Stimulated activated CD8-positive, alpha-beta memory T cell treated with anti-CD3 and anti-CD28 coated beads, Interleukin-4, amount 100 ng/mL, for 24 hours (primary cell): ENCODE measurements at places on chromosomes 1 and 21.

- DNase-seq, result peak; percentile 13
Measured at GRCh38 chr1:10965546-10966226, 46.8 kb upstream of the TARDBP start.

DNA sequence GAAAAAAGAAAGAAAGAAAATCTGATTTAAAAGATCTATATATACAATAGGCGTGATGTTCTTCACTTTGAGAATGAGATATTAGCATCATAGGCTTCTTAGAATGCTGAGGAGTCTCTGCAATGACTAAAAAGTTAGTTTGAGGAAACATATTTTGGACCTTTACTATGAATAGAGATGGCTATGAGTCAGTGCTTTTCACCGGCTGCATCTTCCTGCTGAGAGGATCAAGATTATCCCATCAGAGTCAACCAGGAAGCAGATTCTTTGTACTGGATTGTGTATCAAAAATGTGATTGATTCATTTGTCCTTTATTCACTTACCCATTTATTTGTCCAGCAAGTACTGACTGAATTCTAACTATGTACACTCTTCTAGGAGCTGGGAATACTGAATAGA is 144.2 kb downstream of the KCNK2 start:
- DNase-seq, result no peak

DNA sequence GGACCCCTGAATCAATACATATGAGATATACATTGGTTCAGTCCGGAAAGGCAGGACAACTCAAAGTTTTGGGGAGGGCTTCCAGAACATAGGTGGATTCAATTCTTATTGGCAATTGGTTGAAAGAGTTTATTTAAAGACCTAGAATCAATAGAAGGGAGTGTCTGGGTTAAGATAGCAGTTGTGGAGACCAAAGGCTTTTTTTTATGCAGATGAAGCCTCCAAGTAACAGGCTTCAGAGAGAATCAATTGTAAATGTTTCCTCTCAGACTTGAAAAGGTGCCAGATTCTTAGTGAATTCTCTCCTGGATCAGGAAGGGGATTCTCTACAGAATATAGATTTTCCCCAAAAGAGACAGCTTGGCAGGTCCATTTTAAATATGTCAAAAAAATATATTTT is 27.0 kb upstream of the CD5L start:
- DNase-seq, result no peak

DNA sequence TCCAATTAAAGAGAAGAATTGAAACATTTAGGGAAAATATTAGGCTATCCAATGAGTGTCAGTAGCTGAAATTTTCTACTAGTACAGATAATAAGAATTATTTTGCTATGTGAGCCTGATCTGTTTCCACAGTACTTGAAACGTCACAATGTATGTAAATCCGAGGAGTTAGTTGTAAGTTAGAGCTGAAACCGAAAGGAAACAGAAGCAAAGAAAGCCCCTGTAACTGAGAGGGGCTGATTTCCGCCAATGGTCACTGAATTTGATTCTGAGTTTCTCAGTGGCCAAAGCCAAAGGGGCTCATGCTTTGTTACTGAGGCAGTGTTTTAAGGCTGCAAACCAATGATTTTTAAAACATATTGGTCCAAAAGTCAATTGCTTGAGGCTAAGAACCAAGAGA is 168.3 kb upstream of the DUSP10 start:
- DNase-seq, result no peak

GRCh38 chr1:216616425-216616824 is 106.8 kb downstream of the ESRRG start:
- no peak for DNase-seq

- no peak for DNase-seq
Measured at GRCh38 chr1:186819126-186819525, 9.6 kb upstream of the PLA2G4A start.

DNA sequence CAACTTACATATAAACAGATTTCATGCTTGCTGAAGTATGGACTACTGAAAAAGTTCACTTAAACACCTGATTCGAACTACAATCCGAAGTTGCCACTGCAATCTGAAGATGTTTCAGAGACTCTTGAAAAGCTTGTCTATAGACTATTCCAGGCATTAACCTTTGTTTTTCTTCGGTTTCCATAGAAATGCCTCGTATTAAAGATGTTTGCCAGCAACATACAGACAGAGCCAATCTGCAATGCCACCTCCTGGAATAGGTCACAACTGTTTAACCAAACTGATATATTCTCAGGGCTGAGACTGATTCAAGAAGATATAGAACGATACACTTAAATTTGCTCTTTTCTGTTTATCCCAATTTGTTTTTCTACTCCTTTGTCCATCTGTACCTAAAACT is 28.9 kb upstream of the DMRTB1 start:
- no peak for DNase-seq

DNA sequence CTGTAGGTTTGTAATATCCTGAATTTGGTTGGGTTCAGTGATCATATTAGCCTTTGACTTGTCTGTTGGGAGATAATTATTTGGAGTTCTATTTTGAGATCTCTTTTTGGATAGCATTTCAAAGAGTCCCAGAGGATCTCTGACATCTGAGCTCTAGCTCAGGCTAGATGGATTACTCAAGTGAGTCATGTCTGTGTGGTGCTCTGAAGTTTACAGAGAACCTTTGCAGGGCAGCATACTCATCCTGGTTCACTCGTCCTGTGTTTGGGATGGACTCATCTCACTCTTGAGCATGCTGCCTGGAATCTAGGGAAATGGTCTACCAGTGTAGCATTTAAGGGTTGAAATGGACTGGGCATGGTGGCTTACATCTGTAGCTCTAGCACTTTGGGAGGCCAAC is 29.4 kb upstream of the BMP8A start:
- DNase-seq, result no peak

- DNase-seq, result no peak
Measured at GRCh38 chr1:39154553-39155421, 49.7 kb upstream of the MACF1 start.

DNA sequence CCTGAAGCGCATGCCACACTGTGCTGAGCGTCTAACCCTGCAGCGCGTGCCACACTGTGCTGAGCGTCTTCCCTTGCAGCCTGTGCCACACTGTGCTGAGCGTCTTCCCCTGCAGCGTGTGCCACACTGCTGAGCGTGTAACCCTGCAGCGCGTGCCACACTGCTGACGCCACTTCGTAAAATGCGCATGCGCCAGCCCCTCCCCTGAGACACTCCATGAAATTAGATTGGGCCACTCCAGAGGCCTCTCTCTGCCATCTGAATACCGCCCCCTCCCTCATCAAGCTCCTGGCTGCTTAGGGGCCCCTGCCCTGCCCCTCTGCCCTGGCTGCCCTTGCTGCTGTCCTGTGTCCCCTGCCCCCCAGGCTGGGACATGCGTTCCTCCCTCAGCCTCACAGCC is 84.8 kb downstream of the POFUT2 start:
- DNase-seq, result no peak

DNA sequence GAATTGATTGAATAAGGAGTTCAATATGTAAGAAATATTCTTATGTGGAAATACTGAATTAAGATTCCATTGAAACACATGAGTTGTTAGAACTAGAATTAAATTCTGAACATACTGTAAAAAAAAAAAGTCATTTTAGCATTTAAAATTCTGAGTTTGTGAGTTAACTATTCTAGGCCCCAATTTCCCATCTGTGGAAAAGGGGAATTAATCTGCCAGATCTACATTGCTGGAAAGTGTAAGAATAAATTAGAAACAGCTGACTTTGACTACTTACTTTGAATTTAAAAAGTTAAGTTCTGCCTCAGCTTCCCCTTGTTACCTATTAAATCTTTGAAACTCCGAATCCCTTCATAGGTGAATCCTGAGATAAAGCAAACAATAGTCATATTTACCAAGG is 103.0 kb downstream of the SNX7 start:
- no peak for DNase-seq

GRCh38 chr1:217660353-217661062 is 29.4 kb downstream of the SPATA17 start:
- no peak for DNase-seq

DNA sequence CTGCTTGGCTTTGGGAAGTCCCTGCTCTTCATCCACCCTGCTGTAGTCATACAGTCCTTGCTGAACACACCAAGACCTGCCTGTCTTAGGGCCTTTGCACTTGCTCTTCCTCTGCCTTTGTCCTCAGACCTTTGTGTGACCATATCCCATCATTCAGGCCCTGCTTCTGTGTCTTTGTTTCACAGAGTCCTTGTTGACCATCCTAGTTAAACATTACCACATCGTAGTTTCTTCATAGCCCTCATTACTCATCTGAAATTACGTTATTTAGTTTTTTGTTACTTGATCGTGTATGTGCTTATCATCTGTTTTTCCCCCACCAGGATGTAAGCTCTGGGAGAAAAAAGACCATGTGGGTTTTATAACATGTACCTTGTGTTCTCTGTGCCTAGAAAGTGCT is 18.3 kb upstream of the SPRR5 start:
- no peak for DNase-seq

- no peak for DNase-seq
Measured at GRCh38 chr1:26857473-26858060, 5.4 kb upstream of the SFN start.

DNA sequence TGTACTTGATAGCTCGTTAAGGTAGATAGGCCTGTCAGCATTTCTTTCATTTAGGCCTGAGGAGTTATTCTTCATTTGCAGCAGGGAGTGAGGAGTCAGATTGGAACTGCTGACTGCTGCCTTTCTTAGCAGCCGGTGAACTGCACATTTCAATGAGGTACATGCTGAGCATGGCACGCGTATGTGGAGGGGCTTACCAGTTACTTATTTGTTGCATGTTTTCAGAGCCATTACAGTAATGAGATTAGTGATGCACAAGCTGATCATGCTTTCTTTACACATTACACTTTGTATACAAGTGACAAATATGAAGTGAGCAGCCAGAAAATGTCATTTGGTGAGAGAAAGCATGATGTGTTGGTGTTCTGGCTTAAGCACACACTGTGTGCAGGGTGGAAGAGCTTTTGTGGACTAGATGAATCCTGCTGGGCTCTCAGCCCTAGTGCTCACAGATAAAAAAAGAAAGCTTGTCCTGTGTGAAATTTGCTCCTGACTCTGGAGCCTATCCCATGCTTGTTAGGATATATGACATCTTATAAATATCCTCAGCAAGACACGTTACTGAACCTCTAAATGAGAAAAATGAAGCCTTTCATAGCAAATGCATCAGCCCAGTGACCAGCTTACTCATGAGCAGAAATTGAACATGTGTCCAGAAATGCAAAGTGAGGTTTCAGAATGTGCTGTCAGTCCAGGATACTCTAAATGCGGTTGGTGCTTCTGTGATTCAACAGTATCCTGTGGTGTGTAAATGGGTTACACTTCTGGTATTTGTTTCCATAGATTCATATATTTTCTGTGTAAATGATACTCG is 574.7 kb upstream of the ADGRL2 start:
- no peak for DNase-seq

DNA sequence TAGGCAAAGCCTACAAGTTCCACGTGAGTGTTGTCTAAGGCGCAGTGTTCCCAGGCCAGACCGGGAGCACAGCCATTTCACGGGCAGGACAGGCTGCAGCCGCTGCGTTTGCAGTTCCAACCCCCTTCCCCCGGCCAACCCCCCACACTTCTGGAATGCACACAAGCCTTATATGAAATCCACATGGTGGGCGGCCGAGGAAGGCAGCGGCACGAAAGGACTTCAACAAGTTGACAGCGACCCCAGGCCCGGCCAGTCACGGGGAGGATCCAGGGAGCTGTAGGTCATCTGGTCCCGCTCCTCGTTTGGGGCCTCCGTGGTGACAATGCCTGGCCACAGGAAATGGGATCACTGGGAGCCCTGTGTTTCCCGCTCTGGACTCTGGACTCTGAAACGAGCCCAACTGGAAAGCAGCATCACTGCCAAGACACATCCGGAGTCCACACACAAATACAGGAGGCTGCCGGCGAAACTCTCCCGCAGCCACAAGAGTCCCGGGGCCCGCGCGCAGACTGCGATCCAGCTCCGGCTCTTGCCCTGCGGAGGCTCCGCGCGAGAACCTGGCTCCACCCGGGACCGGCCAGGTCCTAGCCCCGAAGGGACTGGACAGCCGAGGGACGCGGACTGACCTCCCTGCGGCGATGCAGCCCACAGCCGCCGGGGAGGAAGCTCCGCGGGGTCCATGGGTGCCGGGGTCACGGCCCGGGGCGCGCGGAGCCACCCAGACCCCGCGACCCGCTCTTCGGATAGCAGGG is 794 bp downstream of the NID1 start:
- DNase-seq, result no peak

GRCh38 chr1:29482991-29483390 is 246.7 kb downstream of the PTPRU start:
- no peak for DNase-seq

DNA sequence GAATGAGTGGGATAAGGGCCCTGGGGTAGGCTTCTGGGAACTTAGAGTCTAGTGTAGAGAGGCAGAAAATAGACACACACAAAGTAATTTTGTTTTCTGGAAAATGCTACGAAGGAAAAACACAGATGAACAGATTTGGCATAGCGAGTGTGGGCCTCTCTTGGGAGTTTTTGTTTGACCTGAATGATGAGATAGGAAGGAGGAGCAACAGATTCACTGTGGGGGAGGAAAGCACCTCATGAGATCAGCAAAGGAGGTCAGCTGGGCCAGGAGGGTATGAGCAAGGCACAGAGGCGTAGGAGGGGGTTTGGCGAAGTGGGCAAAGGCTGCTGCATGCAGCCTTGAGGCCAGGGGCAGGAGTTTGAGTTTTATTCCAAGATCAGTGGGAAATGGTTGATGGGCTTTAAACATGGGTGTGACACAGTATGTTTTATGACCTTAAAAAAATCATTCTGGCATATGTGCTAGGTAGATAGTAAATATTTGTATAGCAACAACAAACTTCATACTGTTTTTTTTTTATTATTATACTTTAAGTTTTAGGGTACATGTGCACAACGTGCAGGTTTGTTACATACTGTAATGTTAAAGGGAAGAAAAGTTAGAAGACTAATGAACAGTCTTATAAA is 57.9 kb downstream of the FGGY start:
- DNase-seq, result no peak

GRCh38 chr1:237205400-237206064 is 163.5 kb downstream of the RYR2 start:
- no peak for DNase-seq

- no peak for DNase-seq
Measured at GRCh38 chr1:213362598-213362997, 311.6 kb downstream of the RPS6KC1 start.

DNA sequence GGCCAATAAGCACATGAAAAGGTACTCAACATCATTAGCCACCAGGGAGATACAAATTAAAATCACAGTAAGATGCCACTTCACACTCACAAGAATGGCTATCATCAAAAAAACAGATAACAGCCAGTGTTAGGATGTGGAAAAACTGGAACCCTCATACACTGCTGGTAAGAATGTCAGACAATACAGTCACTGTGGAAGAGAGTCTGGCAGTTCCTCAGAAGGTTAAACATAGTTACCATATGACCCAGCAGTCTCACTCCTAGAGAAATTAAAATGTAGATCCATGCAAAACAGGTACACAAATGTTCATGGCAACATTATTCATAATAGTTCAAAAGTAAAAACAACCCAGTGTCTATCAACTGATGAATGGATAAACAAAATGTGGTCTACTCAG is 33.3 kb downstream of the LDLRAD1 start:
- no peak for DNase-seq
